Hippocampal formation (tissue), 2 donors: ENCODE measurements at places on chromosomes 4 and X.

DNA sequence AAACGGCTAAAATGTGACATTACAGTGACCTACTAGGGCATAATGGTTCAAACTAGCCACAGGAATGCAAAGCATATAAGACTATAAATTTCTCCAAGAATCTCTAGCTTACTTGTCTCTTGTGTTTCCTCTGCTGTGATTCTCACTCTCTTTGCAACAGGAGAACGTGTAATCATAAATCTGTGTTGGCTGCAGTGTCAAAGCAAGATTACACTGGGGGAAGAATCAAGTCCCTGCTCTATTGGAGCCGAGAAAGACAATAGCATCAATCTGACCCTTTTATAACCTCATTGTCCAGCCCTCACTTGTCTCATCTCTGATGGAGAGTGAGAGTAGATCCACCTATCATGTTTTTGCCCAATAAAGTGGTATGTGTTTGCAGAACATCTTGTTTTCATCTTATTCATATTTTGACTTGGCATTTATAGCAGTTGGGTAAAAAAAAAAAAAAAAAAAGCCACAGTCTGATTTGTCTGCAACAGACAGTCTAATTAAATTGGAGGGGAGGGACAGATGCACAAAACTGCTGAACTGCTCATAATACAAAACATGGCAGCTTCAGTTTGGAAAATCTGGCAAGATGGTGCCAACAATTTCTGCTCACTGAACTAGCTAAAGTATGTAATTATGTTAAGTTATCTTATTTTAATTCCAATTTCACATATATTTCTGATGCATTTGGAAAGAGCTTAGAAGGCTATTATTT lies 165.0 kb upstream of the GABRA2 start:
- DNase-seq = no peak

DNA sequence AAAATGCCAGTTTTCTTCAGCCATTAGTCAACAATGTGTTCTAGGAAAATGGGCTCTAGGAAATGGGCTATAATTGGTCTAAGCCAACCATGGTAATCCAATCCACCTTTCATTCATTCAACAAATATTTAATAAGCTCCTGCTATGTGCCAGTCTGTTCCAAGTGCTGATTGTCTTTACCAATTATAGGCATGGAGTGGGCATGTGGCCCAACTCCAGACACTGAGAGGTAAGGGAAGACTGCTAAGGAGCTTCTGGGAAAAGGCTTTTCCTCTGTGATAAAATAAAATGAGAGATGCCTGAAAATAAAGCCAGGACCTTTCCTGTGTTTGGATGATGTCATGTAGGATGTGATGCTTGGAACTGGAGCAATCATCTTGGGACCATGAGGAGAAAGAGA lies 43.3 kb downstream of the HOPX start:
- DNase-seq = no peak

GRCh38 chr4:138021139-138021830 lies 220.9 kb downstream of the SLC7A11 start:
- DNase-seq = no peak

GRCh38 chrX:107849747-107850421 lies 24.2 kb downstream of the MID2 start:
- no peak for DNase-seq

DNA sequence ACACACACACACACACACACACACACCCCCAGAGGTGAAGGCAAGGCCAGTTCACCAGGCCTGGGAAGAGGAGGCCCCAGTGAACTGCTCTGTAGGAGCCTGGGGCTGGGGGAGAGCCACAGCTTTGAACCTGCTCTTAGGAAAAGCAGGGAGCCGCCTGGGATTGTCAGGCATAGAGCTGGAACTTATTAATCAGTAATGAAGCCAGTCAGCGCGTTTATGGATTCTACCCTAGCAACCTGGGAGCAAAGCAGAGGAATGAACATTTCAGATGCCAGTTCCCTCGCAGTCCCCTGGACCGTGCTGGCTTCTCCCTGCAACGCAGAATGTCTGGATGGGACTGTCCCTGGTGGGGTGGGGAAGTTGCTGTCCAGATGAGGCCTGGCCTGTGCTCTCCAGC lies 45.3 kb upstream of the DDX3X start:
- no peak for DNase-seq

DNA sequence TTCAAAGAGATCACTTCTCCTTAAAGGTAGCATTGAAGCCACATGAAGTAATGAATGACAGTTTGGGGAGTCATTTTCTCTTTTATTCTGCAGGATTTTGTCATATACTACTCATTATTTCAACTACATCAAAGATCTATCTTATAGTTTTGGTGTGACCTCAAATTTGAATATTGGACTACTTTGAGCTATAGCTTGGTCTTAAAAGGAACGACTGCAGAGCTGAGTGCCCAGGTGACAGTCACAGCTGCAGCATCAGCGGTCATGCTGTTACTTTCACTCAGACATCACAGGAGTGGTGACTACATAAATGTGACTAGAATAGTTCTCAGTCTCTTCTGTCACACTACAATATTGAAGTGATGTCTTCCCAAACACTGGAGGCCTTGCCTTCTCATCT lies 10.7 kb upstream of the SPCS3 start:
- DNase-seq = no peak

DNA sequence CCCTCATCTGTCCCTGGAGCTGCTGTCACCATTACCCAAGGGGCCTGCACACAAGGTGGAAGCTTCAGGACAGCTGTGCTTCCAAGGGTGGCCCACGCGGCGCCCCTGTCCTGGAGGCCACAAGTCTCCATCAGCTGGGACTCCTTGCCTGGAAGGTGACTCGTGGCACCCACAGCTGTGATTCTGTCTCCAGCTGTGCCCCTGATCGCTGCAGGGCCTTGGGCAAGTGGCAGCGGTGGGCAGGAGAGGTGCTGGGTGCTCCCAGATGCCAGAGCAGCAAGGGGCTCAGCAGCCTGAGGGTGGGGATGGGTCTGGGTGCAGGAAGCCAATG lies 9.0 kb upstream of the DUSP9 start:
- no peak for DNase-seq

DNA sequence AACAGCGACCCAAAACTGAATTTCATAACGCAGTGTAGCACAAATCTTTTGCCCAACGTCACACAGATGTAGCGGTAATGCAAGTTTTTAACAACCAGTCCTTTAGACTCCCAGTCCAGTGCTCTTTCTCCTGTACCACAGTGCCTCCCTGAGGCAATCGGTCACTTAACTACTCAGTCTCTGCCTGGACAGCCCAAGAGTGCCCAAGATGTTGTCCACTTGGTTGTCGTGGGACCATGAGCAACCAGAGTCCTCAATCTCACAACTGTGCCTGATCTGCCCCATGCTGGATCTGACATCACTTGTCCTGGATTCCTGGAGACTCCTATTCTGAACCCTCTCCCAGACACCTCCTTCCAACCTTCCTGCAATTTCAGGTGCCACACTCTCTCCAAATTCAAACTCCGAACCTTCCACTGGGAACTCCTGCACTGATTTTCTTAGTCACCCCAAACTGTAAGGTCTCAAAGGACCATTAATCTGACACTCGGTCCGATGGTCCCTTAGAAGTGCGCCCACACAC lies 702 bp downstream of the MMGT1 start:
- DNase-seq = no peak

DNA sequence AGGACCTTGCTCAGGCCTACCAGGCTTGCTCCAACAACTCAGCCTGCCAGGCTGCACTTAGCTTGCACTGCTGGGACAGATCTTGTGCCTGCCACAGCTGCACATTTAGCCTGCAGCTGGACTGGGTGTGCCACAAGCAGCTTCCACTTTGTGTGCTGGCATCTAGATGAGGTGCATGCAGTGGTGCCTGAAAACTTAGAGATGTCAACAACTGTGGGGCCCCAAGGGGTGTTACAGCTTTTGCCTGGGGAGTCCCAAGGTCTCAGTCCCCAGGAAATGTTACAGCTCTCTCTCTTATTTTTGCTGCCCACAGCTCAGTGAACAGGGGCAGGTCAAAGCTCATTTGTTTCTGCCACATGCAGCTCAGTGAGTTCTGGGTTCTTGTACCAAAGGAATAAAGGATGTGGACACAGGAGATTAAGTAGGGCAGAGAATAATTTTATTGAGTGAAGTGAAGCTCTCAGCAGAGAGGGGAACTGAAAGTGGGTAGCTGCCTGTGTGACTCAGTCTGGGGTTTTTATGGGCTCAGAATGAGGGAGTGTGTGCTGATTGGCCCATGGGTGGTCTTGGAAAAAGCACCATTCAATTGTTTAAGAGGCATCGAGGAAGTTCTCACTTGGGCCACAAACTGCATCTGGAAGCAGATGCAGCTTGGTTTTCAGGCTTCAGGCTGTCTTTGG lies 828.3 kb downstream of the TECRL start:
- DNase-seq = no peak

- DNase-seq = no peak
Measured at GRCh38 chr4:139229534-139230039, 50.4 kb downstream of the MGARP start.

- no peak for DNase-seq
Measured at GRCh38 chr4:105624530-105624929, 72.1 kb downstream of the ARHGEF38 start.

DNA sequence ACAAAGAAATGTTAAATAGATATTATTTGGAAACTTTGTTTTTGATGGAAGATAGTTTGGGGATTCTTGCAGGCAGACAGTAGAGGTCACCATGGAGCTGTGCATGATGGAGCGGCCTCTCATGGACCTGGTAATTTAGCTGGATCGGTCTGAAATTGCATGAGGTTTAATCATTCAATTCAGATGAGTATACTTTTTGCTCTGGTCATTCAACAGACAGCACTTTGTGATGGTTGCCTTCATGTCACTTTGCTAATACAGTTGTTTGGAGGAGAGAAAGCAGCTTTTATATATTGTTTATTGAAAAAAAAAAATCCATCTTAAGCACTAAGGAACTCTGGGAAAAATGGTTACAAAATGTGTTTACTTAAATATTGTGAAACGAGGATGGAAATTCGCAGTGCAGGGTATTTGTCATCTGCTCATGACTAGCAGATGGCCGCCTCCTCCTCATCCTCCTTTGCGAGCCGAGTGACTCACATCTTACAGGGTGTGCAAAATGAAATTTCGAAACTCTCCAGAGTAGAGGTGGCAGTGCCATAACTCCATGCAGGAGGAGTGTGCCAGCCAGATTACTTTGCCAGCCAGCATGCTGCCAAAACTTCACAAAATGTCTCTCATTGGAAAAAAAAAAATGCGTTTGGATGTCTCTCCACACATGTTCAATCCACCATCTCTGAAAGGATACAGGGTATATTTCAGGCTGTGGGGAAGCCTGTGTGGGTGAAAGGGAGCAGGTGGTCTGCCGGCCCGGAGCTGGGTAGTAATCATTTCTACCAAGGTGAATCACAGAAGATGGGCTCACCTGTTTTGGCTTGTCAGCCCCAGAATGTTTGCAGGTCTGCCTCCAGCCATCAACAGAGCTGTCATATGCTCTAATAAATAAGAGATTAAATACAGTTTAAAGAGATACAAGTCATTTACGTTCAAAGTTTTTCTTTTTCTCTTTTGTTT lies 314.9 kb upstream of the DIPK2B start:
- peak; percentile 40 for DNase-seq

GRCh38 chr4:180542445-180543100 lies 1700.6 kb upstream of the TENM3 start:
- DNase-seq = no peak

DNA sequence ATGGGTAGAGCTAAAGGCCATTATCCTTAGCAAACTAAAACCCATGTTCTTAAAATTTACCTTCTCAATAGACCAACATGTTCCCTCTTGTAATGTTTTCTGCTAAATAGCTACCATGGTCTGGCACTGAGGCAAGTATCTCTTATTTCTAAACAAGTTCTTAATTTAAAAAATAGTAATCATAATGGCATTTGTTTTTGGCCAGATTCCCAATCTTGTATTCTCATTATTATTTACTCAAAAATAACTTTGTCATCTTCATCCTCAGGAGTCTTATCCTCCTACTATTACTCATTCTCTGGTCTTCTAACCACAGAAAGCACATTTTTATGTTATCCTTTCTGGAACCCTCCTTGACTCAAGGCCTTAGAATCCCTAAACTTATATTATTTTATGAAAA lies 931.2 kb downstream of the CCSER1 start:
- DNase-seq = no peak

DNA sequence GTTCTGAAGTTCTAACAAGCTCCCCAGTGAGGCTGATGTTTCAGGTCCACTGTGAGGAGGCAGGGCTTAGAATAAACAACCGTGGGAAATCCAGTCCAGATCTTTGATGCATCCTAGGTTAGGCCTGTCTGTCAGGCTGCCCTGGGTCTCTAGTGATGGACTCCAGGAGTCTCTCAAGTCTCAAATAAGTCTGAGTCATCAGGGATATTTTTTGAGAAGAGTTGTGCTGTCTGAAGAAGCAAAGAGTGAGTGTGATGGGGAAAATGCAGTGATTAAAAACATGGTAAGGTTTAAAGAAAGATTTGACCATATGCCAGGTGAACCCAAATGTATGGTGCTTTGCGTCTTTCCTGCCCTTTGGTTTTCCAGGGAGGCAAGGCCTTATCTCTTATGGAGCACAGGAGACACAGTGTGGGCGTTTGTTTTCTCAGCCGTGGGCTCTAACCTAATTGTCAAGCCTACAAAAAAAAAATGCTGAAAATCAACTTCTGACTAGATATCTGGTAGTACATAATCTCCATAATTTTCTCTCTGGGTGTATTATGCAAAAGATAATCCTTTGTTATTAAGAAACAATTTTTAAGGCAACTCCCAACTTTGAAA lies 100.7 kb downstream of the PTTG2 start:
- DNase-seq = no peak
